ENCODE measurements at places on chromosomes 7 and 10. TPM values are rescaled to one million over a fixed set of nuclear protein-coding genes. Genes with fewer than 3 reads are reported as not detected.

The GPER1 gene
- 5.2 TPM for total RNA-seq

The TEX36 gene
- total RNA-seq: not detected

The UNC5B gene
- 22.6 TPM for total RNA-seq

The NAT16 gene
- not detected for total RNA-seq

The DRGX gene
- total RNA-seq: not detected

The SLC18A3 gene
- total RNA-seq: not detected

The ANKRD30A gene
- total RNA-seq: not detected

The HK1 gene
- 84.9 TPM for total RNA-seq

The MACC1 gene
- 72.6 TPM for total RNA-seq

DNA sequence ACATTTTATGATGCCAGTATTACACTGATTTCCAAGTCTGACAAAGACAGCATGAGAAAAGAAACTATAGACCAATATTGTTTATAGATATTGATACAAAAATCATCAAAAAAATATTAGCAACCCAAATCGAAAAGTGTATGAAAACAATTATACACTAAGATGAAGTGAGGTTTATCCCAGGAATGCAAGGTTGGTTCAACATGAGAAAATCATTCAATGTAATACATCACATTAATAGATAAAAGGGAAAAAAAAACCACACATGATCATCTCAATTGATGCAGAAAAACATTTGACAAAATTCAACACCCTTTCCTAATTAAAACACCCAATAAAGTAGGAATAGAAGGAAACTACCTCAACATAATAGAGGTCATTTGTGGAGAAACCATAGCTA lies 153.9 kb downstream of the DNAJC1 start:
- no peaks in the 10 kb centered on the region for H3K27me3 ChIP-seq
- H3K27ac ChIP-seq: no peak overlapping the region
- H3K4me3 ChIP-seq: no peak overlapping the region
- H3K4me1 ChIP-seq: no peaks in the 10 kb centered on the region
- DNase-seq: no peak

DNA sequence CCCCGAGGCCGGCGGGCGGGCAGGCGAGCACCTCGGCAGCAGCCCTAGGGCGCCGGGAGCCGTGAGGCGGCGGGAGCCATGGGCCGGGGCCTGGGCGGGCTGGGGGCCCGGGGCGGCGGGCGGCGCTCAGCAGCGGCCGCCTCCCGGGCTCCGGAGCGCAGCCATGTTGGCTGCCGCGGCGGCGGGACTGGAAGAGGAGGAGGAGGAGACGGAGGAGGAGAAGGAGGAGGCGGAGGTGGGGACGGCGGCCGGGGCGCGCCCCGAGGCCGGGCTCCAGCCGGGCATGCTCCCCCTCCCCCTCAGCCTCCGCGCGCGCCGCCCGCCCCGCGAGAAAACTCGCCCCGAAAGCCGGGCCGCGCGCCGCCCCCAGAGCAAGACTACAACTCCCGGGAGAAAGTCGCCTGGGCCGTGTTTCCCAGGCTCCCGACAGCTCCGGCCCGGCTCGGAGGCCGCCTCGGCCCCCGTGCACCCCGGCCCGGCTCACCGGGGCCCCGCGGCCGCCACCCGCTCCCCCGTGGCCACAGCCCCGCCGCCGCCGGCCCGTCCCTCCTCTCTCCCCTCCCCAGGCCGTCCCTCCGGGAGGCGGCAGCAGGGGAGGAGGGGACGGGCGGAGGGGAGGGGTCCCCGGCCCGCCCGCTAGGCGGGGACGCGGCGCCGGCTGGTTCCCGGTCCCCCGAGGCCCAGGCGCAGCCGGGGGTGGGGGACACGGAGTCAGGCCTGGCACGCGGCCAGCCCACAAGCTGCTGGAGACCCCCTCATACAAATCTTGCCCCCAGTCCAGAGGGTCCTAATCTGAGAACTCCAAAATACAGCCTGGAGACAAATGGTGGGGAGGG lies at the start of gene DLG5:
TSS of gene DLG5 (minus strand) at position 190 of the 836 bp plus-strand sequence. CDS start 235 bp downstream, outside the sequence.
- peaks cover 2% of the 10 kb centered on the region for H3K4me1 ChIP-seq
- H3K4me3 ChIP-seq: peak within 1 kb of the TSS; percentile 80

- no peaks in the 10 kb centered on the region for H3K27me3 ChIP-seq
- no peaks in the 10 kb centered on the region for H3K4me1 ChIP-seq
- no peak overlapping the region for H3K4me3 ChIP-seq
- no peaks in the 10 kb centered on the region for H3K36me3 ChIP-seq
- no peak for DNase-seq
- no peak overlapping the region for H3K27ac ChIP-seq
These were observed 971.7 kb downstream of the ANKRD7 start for GRCh38 chr7:119196183-119196582.

GRCh38 chr10:30028738-30029030 lies 30.7 kb downstream of the JCAD start:
- no peaks in the 10 kb centered on the region for H3K27me3 ChIP-seq
- peaks cover 11% of the 10 kb centered on the region for H3K4me1 ChIP-seq
- DNase-seq: no peak
- no peak overlapping the region for H3K4me3 ChIP-seq

- H3K4me1 ChIP-seq: no peaks in the 10 kb centered on the region
- H3K36me3 ChIP-seq: no peaks in the 10 kb centered on the region
- H3K27ac ChIP-seq: no peak overlapping the region
- no peak for DNase-seq
- no peaks in the 10 kb centered on the region for H3K27me3 ChIP-seq
These were observed 81.1 kb downstream of the JMJD1C start for GRCh38 chr10:63384675-63385074.

- no peak overlapping the region for H3K4me3 ChIP-seq
- no peak overlapping the region for H3K27ac ChIP-seq
- no peak for DNase-seq
- H3K4me1 ChIP-seq: no peaks in the 10 kb centered on the region
These were observed 440.4 kb downstream of the KIF20B start for GRCh38 chr10:90141791-90142190.

DNA sequence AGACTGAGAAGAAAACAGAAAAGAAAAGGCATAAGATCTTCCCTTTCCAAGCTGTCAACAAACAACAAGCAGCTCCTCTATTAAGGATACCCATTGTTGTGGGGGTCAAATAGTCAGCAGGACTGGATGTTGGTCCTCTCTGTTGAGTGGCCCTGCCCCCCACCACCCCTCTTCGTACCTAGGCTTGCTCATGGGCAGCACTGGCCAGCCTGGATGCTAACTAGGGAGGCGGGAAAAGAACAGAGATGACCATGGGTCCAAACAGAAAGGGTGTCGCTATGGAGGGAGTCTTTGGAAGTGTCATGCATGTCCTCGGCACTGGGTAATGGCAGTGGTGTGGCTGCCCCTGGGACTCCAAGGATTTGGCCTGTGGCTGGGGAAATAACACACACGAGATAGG lies 45.6 kb downstream of the SPDYE5 start:
- no peaks in the 10 kb centered on the region for H3K27me3 ChIP-seq
- no peaks in the 10 kb centered on the region for H3K4me1 ChIP-seq
- H3K4me3 ChIP-seq: no peak overlapping the region
- peaks cover 20% of the 10 kb centered on the region for H3K36me3 ChIP-seq
- DNase-seq: no peak

DNA sequence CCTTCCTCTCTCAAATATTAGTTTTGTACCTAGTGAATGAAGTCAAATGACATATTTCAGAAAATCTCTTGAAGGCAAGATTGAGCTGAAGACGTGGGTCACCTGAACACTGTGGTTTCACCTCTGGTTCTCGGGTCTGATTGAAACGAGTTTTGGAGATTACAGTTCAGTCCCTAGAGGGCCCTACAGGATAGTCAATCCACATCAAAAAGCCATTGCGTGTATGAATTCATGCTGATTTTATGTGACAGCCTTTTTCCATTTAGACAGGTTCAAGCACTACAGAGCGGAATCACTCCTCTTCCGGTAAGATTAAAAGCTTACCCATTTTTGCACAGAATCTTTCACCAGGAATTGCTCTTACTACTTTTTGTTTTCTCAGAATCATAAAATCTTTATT lies 62.2 kb downstream of the VIM start:
- H3K4me3 ChIP-seq: no peak overlapping the region
- H3K27ac ChIP-seq: no peak overlapping the region
- no peaks in the 10 kb centered on the region for H3K4me1 ChIP-seq

- DNase-seq: no peak
- H3K27ac ChIP-seq: no peak overlapping the region
- H3K4me1 ChIP-seq: no peaks in the 10 kb centered on the region
- no peaks in the 10 kb centered on the region for H3K36me3 ChIP-seq
These were observed 71.4 kb upstream of the DYNC1I1 start for GRCh38 chr7:95700917-95701316.

GRCh38 chr7:141754939-141755338 lies 9.0 kb upstream of the TAS2R3 start:
- no peak for DNase-seq
- H3K27me3 ChIP-seq: no peaks in the 10 kb centered on the region
- no peak overlapping the region for H3K4me3 ChIP-seq
- peaks cover 19% of the 10 kb centered on the region for H3K36me3 ChIP-seq
- H3K27ac ChIP-seq: no peak overlapping the region
- H3K4me1 ChIP-seq: no peaks in the 10 kb centered on the region

GRCh38 chr10:47009215-47009838 lies 98.1 kb downstream of the PTPN20 start:
- H3K4me3 ChIP-seq: no peak overlapping the region
- DNase-seq: no peak
- no peak overlapping the region for H3K27ac ChIP-seq
- no peaks in the 10 kb centered on the region for H3K36me3 ChIP-seq
- no peaks in the 10 kb centered on the region for H3K27me3 ChIP-seq

DNA sequence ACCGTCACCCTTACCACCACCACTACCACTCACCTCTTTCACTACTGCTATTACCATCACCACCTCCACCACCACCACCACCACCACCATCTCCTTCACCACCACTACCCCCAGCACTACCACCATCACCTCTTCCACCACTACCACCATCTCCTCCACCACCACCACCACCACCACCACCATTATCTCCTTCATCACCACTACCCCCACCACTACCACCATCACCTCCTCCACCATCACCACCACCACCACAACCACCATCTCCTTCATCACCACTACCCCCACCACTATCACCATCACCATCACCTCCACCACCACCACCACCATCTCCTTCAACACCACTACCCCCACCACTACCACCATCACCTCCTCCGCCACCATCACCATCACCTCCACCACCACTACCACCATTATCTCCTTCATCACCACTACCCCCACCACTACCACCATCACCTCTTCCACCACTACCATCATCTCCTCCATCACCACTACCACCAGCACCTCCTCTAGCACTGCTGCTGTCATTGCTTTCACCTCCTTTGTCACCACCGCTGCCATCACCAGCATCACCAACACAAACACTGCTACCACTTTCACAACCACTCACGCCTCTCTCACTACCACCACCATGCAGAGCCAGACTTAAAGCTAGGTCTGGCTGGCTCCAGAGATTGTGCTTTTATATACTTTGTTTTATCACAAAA lies 109.3 kb downstream of the ICA1 start:
- no peaks in the 10 kb centered on the region for H3K36me3 ChIP-seq
- no peaks in the 10 kb centered on the region for H3K27me3 ChIP-seq
- H3K27ac ChIP-seq: no peak overlapping the region
- no peak overlapping the region for H3K4me3 ChIP-seq

DNA sequence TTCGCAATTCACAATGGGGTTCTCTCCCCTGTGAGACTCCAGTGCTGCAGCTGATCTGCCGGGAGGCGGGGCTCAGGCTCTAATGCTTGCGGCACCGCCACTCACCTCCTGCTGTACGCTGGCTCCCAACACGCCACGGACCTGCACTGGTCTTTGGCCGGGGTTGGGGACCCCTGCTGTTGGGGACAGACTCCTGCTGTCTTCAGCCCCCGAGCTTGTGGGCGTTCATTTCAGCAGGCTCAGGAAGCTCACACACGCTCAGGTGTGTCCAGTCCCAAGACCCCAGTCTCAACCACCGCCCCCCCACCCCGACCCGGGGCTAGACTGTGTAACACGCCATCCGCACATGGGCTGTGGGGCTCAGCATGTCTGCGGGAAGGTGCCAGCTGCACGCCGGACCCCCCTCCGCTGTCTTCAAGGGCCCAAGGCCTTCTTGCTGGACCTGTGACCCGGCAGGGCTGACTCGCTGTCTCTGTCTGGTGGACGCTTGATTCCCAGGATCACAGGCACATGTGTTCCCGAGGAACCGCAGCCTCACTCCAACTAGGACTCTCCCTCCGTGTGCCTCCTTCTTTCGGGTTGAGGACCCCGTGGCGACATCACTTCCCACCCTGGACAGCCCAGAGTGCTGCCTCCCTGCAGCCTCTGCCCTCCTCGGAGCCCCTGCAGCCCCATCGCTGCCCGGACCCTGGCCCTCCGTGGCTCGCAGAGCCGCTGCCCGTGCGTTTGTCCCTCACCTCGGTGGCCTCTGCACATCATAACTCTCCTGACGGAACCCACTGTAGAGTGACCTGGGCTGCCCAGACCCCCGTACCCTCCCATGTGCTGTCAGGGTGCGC lies 106.4 kb downstream of the DNAJB6 start:
- no peak overlapping the region for H3K4me3 ChIP-seq
- H3K27ac ChIP-seq: no peak overlapping the region
- H3K27me3 ChIP-seq: no peaks in the 10 kb centered on the region
- H3K36me3 ChIP-seq: no peaks in the 10 kb centered on the region

GRCh38 chr10:19178675-19179074 lies 130.1 kb downstream of the MALRD1 start:
- H3K4me1 ChIP-seq: no peaks in the 10 kb centered on the region
- no peak overlapping the region for H3K4me3 ChIP-seq
- no peaks in the 10 kb centered on the region for H3K36me3 ChIP-seq
- H3K27ac ChIP-seq: no peak overlapping the region

DNA sequence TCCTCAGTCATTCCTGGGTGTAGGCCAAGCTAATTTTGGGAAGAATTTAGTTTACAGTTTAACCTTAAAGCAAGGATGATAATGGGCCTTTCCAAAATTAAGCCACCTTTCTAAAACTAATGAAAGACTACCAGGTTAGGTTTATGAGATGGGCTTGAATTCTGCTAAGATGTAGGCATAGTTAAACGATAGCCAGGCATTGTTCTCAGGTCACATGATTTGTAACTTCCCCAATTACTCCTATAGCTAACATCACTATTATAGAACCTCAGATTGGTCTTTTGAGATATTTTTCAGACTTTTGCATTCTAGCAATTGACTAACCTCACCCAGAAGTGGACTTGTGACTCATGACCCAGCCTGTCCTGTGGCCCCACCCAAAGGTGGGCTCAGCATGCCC lies 7.0 kb upstream of the NUB1 start:
- H3K27me3 ChIP-seq: no peaks in the 10 kb centered on the region
- H3K4me1 ChIP-seq: no peaks in the 10 kb centered on the region
- no peak overlapping the region for H3K4me3 ChIP-seq
- H3K27ac ChIP-seq: no peak overlapping the region
- DNase-seq: no peak
- no peaks in the 10 kb centered on the region for H3K36me3 ChIP-seq

DNA sequence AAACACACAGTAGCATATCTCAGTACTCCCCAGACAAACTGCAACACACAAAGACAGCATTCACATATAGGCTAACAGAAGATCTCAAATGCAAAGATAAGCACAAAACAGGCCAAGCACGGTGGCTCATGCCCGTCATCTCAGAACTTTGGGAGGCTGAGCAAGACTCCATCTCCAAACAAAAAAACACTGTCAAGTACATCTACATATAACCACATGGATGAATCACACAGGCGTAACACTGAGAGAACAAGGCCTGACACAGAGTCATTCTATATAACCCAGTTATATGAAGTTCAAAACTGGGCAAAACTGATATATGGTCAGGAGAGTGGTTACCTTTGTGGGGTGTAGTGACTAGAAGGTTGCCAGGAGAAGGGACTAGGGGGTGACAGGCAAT lies 506.4 kb downstream of the KCNMA1 start:
- no peak overlapping the region for H3K4me3 ChIP-seq
- DNase-seq: no peak
- H3K36me3 ChIP-seq: no peaks in the 10 kb centered on the region
- H3K4me1 ChIP-seq: no peaks in the 10 kb centered on the region

- H3K27me3 ChIP-seq: no peaks in the 10 kb centered on the region
- no peak overlapping the region for H3K4me3 ChIP-seq
These were observed 237.4 kb downstream of the WDR11 start for GRCh38 chr10:121088524-121088923.
